Jurkat, Clone E6-1 (cell line): ENCODE measurements at places on chromosomes 6 and 20.

DNA sequence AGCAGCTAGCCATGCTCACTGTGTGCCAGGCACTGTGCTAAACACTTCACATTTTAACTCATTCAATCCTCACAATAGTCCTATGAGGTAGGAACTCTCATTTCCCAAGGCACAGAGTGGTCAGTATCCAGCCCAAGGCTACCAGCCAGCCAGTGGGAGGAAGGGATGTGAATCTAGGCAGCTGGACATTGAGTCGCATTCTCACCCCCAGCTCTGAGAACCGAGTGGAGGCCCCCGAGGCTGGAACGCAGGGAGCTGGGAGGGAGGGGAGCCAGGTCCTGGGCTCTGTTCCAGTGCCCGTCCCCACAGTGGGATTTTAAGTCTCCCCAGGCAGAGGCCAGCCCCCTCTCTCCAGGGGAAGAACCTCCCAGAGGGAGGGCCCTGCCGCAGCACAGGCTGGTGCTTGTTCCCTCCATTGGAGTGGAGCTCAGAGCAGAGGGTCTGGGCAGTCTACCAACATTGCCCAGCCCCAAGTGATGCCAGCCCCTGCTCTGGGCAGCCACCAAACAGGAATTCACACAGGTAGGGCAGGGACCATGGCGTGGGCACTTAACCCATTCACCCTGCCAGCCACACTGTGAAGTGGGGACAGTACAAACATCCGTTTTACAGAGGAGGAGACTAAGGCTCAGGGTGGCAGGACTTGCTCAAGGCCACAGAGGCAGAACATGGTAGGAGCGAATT lies 131.3 kb downstream of the CEBPB start:
- no peak for DNase-seq

DNA sequence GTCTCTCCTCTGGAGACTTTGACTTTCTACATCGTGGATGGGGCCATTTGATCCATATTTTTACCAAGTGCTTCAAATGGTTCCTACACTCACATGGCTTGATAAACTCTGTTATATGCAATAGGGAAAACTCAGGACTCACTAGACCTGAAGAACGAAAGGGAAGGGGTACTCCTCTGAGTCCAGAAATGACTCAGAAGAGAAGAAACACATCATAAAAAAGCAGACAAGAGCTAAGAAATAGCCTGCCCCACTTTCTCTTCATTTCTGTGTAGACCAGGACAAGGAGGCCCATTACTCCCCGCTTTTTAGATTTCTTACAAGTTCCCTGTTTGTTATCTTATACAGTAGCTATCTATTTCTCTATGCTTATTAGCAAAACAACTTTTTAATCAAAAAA lies 369.8 kb upstream of the ARID1B start:
- DNase-seq, result no peak

DNA sequence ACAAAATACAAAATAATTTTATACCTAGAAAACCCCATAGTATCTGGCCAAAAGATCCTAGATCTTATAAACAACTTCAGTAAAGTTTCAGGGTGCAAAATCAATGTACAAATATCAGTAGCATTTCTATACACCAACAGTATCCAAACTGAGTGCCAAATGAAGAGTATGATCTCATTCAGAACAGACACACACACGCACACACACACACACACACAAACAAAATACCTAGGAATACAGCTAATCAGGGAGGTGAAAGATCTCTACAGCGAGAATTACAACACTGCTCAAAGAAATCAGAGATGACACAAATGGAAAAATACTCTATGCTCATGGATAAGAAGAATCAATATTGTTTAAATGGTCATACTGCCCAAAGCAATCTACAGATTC lies 49.2 kb downstream of the TOMM6 start:
- no peak for DNase-seq

GRCh38 chr20:8853805-8854338 lies 215.0 kb upstream of the PLCB4 start:
- peak; percentile 51 for DNase-seq

- no peak for DNase-seq
Observed at GRCh38 chr6:39543095-39543494, 182.1 kb downstream of the KIF6 start.

- DNase-seq, result no peak
Observed at GRCh38 chr20:10113746-10114145, 79.0 kb downstream of the ANKEF1 start.

DNA sequence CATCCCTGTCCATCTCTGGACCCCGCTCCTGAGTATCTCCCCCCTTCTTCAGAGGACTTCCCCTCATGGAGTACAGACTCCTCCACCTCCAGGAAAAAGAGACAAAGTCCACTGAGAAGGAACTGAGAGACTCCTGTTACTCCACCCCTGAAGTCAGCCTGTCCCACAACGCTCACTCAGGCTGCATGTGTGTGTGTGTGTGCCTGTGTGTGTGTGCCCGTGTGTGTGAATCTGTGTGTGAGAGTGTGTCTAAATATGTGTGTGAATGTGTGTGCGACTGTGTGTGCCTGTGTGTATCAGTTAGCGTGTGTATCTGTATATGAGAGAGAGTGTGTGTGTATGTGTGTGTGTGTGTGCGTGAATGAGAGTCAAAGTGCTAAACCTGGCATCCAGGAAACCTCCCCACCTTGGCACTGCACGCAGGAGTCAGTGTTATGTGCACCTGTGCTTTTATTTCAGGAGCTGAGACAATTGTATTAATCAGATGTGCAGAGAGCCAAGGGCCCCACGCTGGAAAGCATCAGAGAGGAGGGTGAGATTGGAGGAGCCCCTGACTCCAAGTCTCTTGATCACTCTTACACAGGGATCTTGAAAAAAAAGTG lies 39.0 kb downstream of the HLA-A start:
- DNase-seq, result no peak

DNA sequence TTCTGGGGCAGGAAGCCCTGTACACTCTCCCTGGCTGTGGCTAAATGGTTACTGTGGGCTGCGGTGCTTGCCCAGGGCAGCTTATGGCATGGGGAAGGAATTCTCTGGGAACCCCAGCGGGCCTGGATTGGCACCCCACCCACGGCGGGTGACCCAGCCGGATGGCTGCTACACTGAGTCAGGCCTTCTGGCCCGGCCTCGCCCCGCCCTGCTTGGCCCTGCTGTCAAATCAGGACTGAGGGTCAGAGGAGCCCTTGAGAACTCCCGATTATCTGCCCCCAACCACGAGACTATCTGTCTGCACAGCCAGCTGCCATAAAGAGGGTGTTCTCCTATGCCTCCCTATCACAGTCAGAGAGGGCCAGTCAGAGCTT lies 7.3 kb upstream of the ITPR3 start:
- no peak for DNase-seq

GRCh38 chr20:61443443-61444126 lies 191.5 kb downstream of the CDH4 start:
- DNase-seq, result no peak

- no peak for DNase-seq
Observed at GRCh38 chr6:144160431-144161005, 10.2 kb downstream of the STX11 start.
